ENCODE measurements at places on chromosomes 7 and 10.

DNA sequence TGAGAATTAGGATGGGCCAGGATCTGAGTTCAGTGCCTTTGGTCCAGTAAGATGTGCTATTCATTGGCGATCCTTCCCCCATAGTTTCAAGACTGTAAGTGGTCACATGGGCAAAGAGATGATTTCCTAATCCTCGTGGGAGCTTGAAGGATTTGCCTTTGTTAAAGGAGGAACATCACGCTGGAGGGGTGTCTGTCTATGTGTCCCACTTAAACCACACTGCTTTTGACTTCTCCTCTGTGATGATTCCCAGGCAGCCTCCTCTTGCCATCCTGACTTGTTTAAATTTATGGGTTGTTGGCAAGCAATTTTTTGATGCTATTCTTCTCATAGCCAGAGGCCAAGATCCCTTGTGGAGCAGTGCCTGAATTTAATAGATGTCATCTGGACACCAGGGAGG lies 154.0 kb downstream of the TCF7L2 start:
- DNase-seq = no peak

DNA sequence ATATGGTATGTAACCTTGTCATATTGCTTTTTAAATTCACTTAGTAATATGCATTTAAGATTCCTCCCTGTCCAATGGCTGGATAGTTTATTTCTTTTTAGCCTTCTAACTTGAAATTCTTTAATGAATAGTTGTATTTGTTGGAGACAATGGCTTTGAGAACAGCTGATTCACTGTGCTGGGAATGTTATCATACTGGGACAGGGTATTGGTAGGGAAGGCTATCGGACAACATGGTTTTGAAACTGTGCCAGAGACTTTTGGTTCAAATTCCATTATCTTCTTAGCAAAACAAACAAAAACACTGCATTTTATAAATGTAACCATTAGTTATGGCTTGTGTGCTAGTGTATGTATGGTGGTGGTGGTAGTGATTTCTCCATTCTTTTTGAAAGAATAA lies 517.1 kb upstream of the ANKRD30A start:
- no peak for DNase-seq

DNA sequence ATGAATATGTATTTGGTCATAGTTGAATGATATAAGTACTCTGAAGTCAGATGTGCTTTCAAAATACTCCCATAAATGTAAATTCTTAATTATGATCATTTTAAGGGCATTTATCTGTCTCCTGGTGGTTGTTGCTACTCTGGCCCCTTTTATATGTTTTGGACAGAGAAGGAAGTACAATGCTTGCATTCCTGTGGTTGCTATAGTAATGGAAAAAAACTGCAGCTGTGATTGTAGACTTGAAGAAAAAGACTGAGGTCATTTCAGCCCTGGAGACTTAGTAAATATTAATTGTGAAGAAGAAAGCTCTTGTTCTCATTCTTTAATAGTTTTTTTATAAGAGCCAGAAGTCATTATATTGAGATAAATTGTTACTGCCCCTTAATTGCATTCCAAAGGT lies 70.2 kb upstream of the FERD3L start:
- peak; percentile 27 for DNase-seq

DNA sequence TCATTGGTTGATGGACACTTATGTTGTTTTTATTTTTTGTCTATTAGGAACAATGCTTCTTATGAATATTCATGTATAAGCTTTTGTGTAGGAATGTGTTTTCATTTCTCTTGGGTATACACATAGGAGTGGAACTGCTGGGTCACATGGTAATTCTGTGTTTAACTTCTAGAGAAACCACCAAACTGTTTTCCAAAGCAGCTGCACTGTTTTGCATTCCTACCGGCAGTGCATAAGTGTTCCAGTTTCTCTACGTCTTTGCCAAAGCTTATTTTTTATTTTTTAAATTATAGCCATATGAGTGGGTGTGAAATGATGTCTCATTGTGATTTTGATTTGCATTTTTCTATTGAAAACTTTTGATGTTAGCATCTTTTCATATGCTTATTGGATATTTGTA lies 51.3 kb downstream of the ADK start:
- DNase-seq = no peak

DNA sequence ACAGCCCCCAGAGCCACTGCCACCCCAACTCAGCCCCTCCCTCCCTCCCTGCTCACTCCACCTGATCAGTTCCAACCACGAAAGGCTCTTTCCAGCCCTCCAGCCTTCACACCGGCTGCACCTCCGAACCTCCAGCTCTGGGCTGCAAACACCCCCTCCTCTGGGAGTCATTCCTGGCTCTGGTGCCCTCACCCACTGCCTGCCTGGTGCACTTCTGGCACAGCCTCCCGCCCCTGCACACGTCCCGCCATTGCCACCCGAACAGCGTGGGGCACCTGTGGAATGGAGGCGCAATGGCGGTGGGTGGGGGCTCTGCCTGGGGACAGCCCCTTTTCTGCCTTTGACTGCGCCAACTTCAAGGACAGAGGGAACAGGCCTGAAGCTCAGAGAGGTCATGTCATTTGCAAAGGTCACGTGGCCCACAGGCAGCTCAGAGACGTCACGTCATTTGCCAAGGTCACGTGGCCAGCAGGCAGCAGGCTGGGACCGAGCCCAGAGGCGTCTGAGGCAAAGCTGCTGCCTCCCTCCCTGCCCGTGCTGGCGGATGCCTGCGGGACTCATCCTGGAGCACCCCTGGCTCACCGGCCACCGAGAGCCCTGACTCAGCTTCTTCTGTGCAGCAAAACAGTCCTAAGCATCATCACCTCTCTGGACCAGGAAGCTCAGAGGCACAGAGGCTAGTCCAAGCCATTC lies 76.0 kb upstream of the DNAAF5 start:
- no peak for DNase-seq

DNA sequence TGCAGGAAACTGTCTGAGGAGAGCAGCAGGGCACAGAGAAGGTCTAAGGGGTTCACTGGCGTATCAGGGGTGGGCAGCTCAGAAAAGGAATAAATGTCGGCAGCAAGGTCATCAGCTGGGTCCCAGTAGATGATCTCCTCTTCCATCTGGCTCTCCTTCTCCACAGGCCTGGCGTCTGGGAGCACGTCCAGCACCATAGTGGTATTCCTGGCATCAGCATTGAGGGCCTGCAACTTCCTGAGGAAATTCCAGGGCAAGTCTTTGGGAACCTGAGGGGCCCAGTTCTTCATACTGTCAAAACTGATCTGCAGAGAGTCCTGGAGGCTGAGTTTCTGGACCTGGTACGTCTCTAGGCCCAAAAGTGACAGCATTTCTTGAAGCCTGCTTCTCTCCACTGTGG lies 9.6 kb upstream of the MRPS24 start:
- no peak for DNase-seq

DNA sequence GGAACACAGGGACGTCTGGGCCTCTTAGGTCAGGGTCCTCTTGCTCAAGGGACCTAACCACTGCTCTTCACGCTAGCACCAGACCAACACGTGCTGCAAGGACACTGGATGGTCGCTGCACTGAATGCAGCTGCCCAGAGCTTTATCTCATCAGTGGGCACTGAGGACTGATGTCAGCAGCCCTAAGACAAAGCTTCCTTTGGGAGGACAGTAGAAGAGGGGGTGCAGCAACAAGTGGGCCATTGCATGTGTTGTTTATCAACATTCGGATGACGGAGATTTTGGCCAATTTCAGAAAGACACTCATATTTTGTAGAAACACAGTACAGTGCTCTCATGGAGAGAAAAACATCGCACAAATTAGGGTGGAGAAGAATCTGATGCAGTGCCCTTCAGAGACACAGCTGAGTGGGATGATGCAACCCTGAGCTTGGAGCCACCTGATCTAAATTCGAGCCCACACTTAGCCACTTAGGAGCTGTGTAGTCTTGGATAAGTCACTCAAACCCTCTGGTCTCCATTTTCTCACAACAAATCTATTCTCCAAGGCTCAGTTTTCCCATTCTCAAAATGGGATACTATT lies 1.7 kb downstream of the OPALIN start:
- DNase-seq = no peak

- no peak for DNase-seq
Measured at GRCh38 chr10:32538256-32538655, 92.3 kb downstream of the CCDC7 start.

DNA sequence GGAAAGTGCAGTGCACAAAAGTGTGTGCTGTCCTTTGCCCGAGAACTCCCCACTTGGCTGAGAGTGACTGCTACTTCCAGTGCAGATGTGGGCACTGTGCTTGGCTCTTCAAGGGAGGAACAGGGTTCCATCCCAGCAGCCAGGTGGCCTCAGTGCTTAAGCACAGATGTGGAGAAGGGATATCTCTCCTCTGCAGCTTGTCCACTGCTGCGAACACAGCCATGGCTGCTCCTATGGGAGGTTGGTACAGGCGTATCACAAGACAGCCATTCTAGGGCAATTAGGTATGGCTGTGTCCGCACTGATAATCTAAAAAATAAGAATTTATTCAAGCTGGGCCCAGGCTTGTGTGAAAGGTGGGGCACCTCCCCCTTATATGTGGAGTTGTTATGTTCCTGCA lies 66.6 kb downstream of the GLCCI1 start:
- DNase-seq = no peak

- DNase-seq = peak; percentile 6
Measured at GRCh38 chr10:96673318-96674099, 46.8 kb downstream of the PIK3AP1 start.

DNA sequence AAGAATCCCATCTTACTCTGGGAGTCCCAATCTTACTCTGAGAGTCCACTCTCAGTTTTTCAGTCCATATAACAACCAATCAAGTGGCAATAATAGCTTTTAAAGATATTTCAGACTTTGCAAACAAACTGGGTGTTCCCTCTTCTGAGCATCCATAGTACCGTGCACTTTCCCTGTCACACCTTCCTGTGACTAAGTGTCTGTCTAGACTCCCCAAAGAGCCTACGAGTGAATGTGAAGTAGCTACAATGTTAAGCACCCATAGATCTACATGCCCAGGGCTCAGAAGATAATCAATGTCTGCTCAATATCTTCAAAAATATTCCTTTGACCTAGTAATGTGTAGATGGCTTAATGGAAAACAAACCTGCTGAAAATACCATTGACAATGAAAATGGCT lies 95.6 kb upstream of the ASAH2 start:
- no peak for DNase-seq

GRCh38 chr10:34710391-34710751 lies 104.7 kb downstream of the PARD3 start:
- no peak for DNase-seq

GRCh38 chr7:108079648-108080591 lies 50.2 kb downstream of the LAMB4 start:
- no peak for DNase-seq

DNA sequence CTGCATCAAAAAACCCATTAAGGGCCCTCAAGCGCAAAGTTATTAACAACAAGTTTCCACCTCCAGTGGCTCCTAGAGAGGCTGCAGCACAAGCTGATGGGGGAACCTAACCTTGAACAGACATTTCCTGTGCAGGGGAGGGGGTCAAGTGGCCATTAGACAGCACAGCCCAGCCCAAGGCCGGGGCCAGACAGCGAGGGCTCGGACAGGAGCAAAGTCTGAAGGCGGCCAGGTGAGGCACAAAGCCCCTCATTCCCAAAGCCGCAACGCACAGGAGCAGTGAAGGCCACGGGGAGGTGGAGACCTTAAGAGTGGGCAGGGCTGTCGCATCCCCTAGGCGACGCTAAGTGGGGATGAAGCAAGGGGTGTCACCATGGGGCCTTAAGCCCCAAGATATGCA lies 73.2 kb upstream of the ZNF746 start:
- DNase-seq = no peak

DNA sequence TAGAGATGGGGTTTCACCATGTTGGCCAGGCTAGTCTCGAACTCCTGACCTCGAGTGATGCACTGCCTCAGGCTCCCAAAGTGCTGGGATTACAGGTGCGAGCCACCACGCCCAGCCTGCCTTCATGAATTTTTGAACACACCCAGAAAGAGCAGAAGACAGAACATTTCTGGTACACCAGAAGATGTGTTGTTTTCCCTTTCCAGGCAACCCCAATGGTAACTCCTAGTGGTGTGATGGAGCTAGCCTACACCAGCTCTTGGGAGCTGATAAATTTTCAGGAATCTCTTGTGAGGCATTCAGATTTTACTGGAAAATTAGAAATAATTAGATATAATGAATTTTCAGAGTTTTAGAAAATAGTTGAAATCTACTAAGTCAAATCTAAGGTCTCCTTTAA lies 904 bp upstream of the CCDC7 start:
- DNase-seq = no peak

GRCh38 chr7:35695473-35695850 lies 527 bp upstream of the HERPUD2 start:
- DNase-seq = peak; percentile 23

DNA sequence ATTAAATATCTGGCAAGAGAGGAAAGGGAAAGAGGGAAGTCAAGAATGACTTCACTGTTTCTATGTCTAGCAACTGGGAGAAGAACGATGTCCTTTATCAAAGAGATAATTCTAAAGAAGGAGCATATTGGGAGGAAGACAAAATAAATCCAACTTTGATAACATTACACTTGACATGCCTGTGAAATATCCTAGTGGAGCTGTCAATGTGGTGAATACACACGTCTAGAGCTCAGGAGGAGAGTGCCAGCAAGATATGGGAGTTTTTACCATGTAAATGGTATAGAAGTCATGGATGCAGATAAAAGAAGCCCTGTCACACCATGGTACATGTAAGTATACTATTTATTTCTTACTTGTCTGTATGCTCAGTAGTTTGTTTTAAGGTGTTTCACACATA lies 356.7 kb downstream of the HPSE2 start:
- no peak for DNase-seq

DNA sequence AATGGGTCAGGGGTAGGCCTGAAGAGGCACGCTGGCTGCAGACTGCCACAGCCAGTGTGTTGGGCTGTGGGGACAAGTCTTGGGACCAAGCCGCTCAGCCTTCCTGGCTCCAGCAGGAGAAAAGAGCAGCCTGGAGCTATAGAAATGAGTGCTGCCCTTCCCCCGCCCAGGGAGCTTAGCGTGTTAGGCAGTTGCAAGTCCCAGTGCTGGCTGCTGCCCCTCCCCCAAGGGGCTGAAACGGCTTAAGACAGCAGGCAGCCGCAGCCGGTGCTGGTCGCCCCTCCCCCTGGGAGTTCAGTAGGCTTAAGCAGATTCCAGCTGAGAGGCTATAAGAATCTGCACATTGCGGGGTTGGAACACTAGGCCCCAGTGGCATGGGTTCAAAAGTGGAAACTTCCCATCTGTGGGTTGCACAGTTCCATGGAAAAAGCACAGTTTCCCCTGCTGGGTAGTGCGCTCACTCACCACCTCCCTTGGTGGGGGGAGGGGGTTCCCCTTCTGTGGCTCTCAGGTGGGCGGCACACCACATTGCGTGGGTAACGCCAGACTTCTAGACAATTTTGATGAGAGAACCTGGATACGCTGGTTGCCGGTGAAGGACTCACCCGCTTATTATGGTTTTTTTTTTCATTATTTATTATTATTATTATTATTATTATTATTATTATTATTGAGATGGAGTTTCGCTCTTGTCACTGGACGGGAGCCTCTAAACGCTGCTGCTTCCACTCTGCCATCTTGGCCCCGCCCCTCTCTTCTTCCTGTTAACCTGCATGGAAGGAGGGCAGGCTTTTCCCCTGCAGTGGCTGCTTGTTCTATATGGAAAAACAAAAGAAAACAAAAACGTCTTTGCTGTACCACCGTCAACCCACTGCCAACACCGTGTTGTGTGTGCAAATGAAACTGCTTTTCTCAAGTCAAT lies 151.1 kb downstream of the CXCL12 start:
- DNase-seq = no peak

- DNase-seq = no peak
Measured at GRCh38 chr7:24158975-24159374, 125.0 kb upstream of the NPY start.

All from RPMI8226 (cell line).